ENCODE measurements at places on chromosomes 2 and 18.

DNA sequence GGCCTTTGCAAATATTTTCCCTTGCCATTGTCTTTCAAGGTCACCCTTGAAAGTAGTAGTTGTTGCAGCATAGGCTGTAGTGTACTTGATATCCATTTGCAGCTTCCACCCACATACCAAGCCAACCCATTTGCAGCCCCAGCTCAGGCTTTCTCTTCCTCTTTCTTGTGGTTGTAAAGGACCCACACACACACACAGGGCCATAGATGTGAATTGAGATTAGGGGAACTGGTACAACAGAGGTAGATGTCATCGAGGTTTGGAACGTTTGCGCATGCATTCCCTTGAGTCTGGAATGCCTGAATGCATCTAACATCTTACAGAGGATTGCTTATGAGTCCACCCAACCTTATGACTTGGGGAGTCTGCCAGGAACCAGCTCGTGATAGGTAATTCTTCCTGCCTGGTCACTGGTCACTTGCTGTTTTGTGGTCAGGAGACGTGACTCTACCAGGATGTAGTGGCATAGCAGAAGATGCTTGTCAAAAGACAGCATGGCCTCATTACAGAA, 91.9 kb downstream of the MRPS9 start:
- no peak for DNase-seq

- DNase-seq: no peak
Observed at GRCh38 chr18:8091035-8091434, 518.2 kb upstream of the RAB12 start.

DNA sequence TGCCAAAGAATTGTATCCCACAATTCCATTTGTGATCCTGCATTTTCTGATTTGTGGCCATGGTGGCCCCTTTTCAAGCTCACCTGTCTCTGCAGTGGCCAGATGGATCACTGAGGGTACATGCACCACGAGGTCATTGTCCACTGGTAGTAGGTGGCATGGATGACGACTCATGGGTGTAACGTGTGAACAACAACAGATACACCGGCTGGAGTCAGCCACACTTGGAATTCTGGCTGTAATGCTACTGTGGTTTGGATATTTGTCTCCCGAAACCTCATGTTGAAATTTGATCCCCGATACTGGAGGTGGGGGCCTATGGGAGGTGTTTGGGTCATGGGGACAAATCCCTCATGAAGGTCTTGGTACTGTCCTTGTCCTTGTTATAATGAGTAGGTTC, 102.2 kb upstream of the TAF1B start:
- no peak for DNase-seq

GRCh38 chr2:155200753-155201152, 502.3 kb downstream of the KCNJ3 start:
- DNase-seq: no peak

GRCh38 chr2:126664234-126664633, 8.3 kb downstream of the GYPC start:
- DNase-seq: no peak

All from NCI-H1092 (cell line).